ENCODE measurements at places on chromosomes 5 and 9.
A peak's percentile ranks its signal among the peaks of the same experiment; 100 is the strongest.

DNA sequence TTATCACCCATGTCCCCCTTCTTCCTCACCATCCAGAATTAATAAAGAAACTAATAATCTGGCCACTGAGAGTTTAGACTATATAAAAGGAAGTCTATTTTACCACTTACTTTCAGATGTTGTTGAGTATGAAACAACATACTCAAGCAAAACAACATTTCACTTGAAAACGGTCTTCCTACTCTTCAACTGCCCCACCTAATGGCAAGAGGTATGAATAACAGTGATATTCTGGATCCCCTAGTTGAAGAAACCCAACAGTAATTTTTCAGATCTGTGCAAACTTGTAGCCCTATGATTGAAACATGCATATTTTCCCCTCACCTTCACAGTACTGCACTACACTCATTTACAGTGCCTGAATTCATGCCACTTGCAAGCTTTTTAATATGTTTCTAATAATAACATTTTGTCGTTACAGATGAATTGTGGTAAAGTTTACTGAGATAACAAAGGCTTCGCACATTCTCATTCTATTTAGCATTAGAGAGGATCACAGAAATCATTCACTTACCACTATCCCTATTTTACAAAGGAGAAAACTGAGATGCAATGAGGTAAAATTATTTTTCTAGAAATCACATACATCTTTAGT, 267.9 kb upstream of the PDE4D start:
- DNase-seq: no peak

- no peak for DNase-seq
Measured at GRCh38 chr5:168881427-168882149, 302.4 kb upstream of the PANK3 start.

DNA sequence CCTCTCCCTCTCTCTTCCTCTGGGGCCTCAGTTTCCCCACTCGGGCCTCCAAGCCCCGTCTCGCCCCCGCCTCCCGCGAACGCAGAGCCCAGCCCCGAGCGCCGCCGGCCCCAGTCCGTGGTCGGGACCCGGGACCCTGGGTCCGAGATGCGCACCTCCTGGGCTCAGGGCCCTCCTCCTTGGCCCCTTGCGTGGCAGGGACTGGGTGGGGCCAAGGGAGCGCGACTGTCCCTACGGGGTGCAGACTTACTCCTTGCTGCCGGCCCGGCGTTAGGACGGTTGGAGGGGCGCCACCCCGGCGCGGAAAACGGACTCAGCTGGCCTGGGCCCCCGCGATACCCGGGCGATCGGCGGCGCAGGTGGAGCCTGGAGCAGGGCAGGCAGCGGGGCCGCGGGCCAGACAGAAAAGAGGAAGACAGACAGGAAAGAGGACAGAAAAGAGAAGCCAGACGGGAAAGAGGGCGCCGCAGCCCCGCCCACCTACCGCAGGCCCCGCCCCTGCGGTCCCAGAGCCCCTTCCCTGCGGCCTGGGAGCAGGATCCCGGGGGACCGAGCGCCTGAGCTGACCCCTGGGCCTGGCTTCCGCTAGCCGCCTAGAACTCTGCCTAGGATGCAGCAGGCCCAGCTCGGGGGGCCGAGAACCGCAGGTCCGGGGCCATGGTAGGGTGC, at the start of gene GBGT1:
Gene GBGT1, minus strand, starts transcription at position 411 of the 669 bp plus-strand sequence. CDS start 1,502 bp downstream, outside the sequence.
- peak; percentile 60 for DNase-seq

DNA sequence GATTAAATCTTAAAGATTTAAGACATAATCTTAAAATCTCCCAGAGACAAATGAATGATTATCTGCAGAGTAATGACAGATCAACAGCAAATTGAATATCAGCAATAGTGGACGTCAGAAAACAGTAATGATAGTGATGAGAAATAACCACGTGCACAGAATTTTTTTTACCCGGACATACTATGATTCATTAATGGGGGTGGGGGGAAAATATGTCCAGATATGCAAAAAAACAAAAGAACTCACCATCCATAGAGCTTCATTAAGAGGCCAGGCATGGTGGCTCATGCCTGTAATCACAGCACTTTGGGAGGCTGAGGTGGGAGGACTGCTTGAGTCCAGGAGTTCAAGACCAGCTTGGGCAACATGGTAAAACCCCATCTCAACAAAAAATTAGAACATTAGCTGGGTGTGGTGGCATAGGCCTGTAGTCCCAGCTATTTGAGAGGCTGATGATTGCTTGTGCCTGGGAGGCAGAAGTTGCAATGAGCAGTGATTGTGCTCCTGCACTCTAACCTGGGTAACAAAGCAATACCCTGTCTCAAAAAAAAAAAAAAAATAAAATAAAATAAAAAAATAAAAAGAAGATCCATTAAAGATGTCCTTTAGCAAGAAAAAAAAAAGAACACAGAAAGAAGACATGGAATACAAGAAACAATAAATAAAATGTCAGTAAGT, 30.9 kb upstream of the SHOC1 start:
- DNase-seq: no peak

- DNase-seq: no peak
Measured at GRCh38 chr9:120922404-120923195, 4.0 kb downstream of the TRAF1 start.

- peak; percentile 85 for DNase-seq
Measured at GRCh38 chr5:35924950-35925722, 13.3 kb downstream of the CAPSL start.

DNA sequence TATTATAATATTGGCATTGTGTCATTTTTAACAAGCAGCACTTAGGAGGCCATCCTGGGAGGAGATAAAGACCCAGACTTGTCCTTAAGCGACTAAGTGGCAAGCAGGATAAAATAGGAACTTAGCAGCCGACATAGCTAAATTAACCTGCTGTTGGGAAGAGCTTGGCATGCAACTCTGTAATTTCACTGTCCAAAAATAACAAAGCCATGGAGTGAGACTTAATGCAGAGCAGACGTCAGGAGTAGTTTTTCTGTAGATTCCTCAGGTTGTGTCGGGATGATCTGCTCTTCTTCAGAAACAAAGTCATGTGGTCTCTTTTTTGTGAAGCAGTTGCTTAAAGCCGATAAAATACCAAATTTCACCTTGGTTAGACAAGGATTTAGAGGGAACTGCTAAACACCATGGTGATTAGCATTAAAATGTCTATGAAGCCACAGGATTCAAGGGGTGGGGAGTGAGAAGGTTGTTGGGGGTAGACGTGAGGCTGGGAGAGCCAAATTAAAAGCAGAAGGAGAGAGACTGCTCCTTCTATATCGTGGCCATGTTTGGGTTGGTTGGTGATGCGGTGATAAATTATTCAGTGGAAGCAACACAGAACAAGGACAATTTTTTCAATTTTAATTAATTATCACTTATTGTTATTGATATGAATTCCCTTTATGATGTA, 303.0 kb downstream of the CSNK1G3 start:
- DNase-seq: no peak

DNA sequence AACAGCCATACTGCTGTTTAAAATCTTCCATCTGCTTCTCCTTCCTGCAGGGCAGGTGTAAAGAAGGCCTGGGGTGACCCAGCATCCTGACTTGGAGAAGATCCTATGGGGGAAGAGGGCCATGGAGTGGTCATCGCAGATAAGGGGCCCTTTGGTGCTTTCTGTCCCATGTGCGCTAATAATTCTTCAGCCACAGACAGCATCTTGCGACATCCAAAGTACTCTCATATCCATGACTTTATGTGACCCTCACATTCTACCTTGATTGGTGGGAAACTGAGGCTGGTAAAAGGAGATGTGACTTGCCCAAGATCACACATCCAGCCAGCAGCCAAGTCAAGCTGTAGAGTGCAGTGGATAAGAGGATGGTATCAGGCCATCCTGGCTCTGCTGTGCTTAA, 44.3 kb upstream of the HAND1 start:
- DNase-seq: no peak

DNA sequence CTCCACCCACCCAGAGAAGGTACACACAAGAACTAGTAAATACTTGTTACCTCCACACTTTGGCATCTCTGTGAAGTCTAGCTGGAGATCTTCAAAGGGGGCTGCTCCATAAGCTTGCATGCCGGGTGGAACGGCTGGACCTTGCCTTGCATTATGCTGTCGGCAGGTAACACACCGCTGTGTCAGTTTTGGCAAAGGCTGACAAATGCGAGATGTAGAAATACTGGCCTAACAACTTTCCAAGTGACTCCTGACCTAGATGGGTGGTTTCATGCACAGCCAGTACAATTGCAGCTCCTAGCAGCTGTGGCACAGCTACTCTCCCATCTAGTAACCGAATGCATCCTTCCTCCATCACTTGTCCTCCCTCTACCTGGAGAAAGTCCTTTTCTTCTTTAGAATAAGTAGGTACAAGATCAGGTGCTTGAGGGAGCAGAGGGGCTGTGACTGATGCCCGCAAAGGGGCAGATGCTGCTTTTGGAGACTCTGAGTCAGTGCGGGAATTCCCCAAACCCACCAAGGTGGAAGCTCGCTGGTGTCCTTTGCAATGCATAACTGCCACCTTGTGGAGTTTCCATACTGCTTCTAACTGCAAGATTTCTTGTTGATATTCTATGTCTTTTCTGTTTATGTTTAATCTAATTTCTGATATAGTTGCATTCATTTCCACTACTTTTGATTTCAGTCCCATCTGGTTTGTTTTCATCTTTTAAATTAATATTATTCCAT, 78.4 kb downstream of the TMEM161B start:
- no peak for DNase-seq

DNA sequence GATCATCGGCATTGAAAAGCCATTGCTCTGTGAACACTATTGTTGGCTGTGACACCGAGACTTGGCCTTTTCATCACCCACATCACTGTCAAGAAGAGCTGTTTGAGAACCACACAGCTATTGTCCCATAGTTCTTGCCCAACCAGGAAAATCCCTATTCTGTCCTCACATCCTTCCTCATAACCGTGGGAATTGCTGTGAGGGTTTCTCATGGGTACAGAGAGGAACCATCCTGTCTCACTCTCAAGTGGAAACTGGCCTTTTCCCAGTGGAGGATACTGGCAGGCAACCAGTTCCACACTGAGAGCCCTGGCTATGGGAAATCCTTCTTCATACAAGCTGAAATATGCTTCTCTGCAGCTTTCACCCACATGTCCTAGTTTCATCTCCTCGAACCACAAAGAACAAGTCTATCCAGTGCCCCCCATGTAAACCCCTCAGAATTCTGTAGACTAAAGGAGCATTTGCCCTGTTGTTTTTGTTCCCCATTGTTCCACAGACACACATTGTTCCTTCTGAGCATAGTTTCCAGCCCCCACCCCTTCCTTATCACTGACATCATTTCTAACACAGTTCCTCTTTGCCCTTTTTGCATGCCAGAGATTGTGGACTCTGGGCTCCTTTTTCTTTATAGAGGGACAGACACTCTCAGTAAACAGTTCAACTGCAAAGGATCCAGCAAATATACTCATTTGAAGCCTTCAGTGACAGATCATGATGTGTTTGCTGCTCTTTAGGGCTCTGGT, 57.8 kb upstream of the C5orf46 start:
- DNase-seq: no peak

- DNase-seq: no peak
Measured at GRCh38 chr5:38871790-38872551, 26.2 kb downstream of the OSMR start.

DNA sequence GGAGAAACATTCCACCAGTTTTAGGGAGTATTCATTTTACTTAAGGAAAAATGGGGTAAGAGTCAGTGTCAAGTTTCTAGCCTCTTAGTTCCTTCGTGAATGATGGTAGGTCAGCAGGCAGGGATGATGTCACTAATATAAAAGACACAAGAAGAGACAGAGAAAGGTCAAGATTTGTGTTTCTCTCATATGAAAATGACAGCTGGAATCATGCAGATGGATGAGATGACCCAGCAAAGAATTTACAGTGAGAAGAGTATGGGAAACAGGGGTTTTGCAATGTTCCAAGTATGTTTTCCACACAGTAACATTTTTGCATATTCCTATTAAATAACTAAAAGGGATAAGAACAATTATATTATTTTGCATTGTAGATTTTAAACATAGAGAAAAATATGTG, 749.6 kb upstream of the DMAC1 start:
- no peak for DNase-seq

DNA sequence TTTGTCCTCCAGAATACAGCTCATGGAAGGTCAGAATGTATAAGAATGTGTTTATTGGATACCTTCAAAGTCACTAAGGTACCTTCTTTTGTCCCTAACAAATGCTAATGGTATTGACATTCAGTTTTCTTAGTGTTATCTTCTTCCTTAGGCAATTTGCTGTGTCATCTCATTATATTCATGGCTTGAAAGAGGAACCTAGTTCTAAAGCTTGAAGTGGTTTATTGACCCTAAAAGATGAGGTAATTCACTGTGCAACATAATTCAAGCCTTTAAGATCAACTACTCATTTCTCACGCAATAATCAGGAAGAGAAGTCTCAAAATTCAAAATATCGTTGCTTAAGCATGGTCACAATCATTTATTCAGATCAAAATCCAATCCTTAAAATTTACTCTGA, 342.7 kb upstream of the RIOK2 start:
- no peak for DNase-seq

GRCh38 chr9:113568571-113569321, 105.2 kb downstream of the RGS3 start:
- DNase-seq: no peak

GRCh38 chr9:69740872-69741505, 18.8 kb downstream of the PTAR1 start:
- no peak for DNase-seq

DNA sequence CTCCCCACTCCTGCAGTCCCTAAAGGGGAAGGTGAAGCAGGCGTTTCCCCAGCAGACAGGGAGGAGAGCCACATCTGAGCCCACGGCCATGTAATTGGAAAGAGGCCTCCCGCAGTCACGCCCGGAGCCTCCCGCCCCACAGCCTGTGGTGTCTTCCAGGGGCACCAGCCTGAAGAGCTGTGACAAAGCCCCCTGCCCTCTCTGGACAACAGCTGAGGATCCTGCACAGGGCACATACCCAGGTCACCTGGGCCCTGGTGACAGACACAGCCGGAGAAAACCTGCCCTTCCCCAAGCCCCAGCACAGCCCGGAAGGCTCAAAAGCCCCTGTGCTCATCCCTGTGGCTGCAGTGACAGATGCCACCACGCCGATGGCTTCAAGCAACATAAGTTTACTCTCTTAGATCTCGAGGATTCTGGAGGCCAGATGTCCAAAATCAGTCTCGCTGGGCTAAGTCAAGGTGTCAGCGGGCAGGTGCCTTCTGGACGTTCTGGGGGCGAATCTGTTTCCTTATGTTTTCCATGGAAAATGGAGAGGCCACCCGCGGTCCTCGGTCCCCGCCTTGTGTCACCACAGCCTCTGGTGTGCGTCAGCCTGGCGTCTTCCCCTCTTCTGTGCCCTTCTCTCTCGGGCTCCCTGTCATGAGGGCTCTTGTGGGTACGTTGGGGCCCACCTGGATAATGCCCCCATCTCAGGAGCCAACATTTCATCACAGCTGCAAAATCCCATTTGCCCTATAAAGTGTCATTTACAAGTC, 71.5 kb downstream of the PSMB7 start:
- no peak for DNase-seq

DNA sequence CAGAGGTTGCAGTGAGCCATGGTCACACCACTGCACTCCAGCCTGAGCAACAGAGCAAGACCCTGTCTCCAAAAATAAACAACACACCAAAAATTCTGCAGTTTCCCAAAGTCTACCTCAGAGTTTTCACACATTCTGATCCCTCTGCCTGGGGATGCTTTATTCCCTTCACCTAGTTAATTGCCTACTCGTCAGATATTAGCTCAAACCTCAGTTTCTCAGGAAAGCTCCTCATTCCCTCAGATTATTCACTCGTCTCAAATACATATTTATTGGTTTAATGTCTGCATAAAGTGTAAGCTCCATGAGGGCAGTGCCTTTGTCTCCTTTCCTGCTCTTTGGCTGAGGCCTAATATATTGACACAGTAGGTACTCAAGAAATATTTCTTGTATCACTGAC, 2.5 kb upstream of the MATR3 start:
- no peak for DNase-seq

GRCh38 chr5:16346380-16346779, 119.2 kb downstream of the ZNF622 start:
- DNase-seq: no peak

GRCh38 chr5:58122848-58123392, 337.0 kb downstream of the PLK2 start:
- DNase-seq: no peak

Data from CD4-positive, alpha-beta T cell treated with Interleukin-4 for 1 hour (primary cell).